ENCODE measurements at places on chromosomes 13 and 19.

GRCh38 chr19:13132471-13133180, 14.6 kb downstream of the NACC1 start:
- peak; percentile 64 for DNase-seq

DNA sequence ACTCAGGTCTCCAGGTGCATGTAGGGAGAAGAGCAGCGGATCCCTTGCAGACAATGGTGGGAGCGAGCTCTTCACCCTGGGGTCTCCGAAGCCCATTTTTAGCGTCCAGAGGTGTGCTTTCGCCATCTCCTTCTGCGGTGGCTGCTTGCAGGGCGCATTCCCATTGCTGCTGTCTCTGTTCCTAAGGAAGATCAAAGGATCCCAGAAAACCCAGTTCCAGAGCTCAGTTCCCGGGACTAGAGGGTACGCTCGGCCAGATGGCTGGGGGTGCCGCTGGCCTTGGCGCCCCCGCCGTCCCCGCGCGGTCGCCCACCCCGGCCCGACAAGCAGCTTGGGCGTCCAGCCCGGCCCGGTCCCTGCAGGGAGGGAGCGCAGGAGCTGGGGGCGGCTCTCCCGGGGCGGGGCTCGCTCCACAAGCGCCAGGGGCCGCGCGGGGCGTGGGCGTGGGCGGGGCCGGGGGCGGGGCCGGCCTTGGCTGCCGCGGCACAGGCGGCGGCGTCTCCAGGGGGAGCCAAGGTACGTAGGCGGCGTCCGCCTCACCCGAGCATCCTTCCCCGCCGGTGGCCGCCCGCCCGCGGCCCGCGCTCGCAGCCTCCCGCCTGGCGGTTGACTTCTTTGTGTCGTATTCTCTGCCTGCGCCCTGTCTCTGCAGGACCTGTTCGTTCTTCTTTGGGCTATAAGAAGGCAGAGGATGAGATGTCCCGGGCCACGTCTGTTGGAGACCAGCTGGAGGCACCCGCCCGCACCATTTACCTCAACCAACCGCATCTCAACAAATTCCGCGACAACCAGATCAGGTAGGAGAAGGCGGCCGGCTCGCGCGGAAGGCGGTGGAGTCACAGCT, 96.8 kb downstream of the ATP8A2 start:
- DNase-seq, result no peak

DNA sequence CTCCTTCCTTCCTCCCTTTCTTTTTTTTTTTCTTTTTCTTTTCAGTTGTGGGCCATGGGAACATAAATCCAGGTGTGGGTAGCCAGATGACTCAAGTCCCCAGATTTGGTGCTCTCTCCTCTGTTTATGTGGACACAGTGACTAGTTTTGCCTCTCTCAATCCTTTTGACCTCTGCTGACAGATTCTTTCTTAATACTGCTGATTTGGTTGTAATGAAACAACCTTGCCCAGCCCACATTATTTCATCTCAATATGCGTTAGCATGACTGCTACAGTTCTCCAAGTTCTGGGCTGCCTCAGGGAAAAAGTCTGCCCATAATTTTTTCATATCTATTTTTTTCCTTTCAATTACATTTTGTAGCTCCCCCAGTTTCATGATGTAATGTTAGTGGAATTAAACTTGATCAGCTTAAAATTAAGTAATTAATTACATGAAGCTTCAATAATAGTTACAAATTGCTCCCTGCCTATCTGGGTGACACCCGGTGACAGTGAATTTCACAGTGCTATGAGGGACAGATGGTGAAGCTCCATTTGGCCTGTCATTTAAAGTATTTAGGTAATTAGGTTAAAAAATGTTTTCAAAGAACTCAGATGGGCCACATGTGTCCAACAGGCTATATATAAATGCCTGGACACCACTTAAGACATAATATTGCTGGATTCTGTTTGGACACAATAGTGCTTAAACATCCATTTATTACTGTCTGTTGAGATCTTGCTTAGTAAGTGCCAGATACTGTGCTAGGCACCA, 118.8 kb upstream of the FRY start:
- peak; percentile 22 for DNase-seq

DNA sequence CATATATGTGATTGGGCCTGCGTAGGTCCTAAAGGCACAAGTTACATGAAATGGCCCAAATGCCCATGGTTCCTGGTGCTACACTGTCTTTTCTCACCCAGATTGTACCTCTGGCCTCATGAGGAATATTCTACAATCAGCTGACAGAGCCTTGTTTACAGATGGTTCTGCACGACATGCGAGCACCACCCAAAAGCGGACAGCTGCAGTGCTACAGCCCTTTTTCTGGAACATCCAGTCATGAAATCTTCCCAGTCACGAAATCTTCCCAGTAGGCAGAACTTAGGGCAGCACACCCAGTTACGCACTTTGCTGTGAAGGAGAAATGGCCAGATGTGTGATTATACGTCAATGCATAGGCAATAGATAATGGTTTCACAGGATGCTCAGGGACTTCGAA, 7.7 kb upstream of the ELF1 start:
- DNase-seq, result no peak

- DNase-seq, result no peak
Measured at GRCh38 chr13:95391785-95392184, 90.5 kb upstream of the ABCC4 start.

DNA sequence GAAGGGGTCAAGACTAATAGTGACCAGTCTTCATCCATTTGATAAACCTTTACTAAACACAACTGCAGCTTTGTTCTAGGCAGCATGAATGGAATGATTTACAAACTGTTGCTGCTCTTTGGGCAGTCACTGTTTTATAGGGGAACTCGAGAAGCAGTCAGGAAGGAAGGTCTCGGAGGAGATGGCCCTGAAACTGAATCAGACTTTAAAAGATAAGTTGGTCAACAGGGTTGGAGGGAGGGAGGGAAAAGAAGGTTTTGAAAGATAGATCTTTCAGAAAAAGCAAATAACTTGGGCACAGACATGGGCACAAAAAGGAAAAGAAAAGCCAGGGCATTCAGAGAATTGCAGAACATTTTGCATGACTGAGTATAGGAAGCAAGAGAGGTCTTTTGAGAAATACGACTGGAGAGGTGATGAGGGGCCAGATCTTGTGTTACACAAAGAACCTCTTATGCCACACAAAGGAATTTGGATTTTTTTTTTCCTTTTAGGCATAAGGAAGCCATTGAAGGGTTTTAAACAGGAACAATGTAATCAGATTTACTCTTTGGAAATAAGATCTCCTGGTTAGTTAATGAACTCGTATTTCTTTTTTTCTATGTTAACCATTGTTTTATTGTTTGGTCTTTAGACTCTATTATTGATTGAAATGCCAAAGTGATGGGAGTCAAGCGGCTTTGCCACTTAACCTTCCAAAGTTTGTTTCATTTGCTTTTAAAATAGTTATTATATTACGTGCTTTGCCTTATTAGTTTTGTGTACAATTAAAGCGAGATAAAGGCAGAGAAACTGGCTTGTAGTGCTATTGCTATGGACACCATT, 37.5 kb upstream of the SACS start:
- peak; percentile 34 for DNase-seq

- peak; percentile 49 for DNase-seq
Measured at GRCh38 chr13:83515268-83516015, 366.8 kb downstream of the SLITRK1 start.

GRCh38 chr13:99087954-99088491, 110.2 kb upstream of the DOCK9 start:
- no peak for DNase-seq

GRCh38 chr13:31896427-31896826, 135.1 kb upstream of the FRY start:
- DNase-seq, result peak; percentile 86

GRCh38 chr13:80900561-80900960, 559.6 kb upstream of the SPRY2 start:
- no peak for DNase-seq

GRCh38 chr13:80340651-80341100, 250 bp downstream of the SPRY2 start:
- DNase-seq, result no peak

GRCh38 chr13:95195146-95195545, 106.1 kb downstream of the ABCC4 start:
- DNase-seq, result no peak

- no peak for DNase-seq
Measured at GRCh38 chr13:99949679-99950413, 21.7 kb downstream of the ZIC5 start.

GRCh38 chr19:56508290-56508778, 679 bp downstream of the ZNF471 start:
- no peak for DNase-seq

DNA sequence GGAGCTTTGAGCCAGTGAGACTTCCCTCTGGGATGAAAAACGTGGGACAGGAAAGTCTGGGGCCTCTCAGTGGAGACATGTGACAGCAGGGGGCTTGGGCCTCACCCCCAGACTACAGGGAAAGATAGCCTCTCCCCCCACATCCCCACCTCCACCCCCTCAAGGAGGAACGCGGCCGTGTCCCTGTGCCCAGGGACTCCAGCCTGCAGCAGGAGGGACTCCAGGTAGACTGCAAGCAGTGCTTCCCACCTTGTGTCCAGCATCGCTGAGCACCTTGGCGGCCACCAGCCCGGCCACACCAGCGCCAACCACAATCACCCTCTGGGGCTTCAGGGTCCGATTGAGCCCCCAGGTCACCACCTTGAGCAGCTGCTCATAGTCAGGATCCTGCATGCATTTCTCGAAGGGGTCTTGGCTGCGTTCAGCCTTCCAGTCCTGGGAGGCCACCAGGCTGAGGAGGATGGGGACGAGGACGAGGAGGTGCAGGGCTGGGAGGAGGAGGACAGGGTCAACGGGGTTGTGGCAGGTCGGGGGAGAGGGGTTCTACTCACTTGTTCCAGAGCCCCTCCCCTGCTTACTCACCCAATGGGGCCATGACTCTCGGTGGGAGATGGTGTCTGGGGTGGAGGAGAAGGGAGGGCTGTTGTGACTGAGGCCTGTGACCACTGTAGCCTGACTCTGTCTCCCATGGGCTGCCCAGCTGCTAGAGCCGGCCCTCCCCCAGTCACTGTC, 955 bp downstream of the IL4I1 start:
- no peak for DNase-seq

DNA sequence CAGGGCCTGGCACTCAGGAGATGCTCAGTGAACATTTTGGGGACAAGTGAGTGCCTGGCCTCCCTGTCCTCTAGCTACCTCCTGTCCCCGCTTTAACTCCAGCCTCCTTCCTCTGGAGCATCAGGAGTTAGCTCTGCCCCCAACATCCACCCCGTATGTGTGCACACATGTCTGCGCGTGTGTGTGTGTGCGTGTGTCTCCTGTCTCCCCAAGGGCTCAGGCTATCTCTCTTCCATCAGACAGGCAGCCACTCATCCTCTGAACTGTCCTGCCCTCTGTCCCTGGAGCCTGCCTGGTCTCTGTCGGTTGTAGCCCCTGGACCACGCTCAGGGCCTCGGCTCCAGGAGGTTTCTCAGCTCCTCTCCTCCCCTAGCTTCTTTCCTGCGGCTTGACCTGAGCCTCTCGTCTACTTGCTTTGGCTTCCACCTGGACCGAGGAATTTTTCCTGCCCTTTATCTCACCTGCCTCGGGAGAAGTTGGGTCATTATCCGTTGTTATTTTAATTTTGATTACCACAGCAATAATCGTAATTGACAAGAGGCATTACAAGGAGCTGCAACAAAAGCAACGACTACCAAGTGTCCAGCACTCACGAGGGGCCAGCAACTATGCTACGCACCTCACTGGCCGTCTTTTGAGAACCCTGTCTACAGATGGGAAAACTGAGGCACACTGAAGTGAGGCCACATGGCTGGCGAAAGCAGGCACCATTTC, 32.0 kb upstream of the ASF1B start:
- DNase-seq, result peak; percentile 17
